Stimulated activated CD4-positive, alpha-beta T cell treated with anti-CD3 and anti-CD28 coated beads, Interleukin-2, amount 100 ng/mL, for 4 hours (primary cell): ENCODE measurements at places on chromosomes 7 and 10.

DNA sequence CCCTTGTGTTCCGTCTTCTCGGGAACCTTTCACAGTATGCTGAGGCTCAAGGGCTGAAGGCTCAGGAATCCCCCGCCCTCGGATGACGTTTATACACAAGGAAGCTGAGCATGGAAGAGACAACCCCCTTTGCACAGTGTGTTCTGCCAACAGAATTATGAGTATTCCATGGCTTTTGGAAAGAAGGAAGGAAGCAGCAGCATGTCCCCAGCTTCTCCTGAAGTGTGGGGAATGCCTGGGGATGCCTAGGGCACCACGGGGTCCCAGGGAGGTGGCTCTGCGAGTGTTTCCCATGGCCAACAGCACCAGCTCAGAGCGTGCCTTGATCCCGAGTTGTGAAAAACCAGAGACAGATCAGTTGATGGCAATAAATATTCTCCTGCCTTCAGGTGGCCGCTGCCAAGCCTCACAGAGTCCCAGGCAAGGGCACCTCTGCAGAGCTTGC lies 88.8 kb upstream of the DDC start:
- no peak for DNase-seq

GRCh38 chr10:29144126-29144525 lies 144.7 kb upstream of the LYZL1 start:
- no peak for DNase-seq

DNA sequence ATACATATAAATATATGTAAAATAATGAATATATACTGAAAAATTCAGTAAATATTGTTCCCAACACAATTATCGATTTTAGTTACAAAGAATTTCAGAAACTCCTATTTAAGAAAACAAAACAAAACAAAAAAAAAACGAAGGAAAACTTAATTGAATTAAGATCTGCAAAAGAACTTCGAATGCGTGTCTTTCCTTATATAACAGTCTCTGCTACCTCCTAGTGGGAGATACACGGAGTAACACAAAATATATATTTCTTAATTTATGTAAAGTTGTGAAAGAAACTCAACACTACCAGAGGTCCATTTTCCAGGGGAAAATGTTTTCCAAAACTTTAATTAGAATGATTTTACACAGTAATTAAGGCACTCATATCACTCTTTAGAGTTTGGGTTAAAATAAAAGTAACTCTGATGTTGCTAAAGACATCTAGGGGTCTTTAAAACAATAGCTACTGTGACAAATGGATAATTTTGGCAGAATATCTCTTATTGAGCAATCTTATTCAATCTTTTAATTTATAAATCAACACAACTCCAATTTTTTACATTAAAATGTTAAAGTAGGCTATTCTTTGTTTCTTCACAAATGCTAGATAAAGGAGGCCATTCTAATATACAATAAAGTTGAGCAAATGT lies 41.6 kb downstream of the NEBL start:
- no peak for DNase-seq

DNA sequence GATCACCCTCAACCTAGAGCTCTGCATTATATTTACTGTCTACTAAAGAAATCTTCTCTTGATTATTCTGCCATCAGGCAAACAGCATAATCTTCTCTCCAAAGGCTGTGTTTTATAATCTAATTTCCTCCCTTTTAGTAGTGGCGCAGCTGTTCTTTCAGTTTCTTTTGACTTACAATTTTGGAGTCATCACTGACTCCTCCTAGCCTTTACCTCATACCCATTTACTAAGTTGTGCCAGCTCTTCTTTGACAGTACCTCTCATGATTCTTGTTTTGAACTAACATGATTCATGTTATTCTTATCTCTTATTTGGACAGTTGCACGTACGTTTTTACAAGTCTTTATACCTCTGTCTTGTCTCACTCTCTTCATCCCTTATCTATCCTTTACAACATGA lies 113.0 kb downstream of the FOXP2 start:
- DNase-seq, result no peak

DNA sequence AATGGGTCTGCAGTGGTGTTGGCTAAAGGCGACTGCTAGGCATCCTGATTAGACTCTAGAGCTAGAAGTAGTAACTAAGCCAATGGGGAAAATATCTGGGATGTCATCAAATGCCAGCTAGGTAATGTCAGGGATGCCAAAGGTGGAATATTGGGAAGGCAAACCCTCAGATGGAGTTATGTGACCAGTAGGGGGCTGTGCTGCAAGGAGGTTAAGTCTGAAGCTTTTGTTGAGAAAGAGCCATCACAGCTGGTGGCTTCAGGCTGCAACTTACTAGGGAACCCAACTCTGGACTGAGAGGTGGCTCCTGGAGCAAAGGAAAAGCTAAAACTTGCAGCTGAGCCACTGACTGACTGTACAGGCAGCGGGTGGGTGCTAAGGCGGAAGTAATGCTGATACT lies 576.9 kb upstream of the GHITM start:
- no peak for DNase-seq

- no peak for DNase-seq
These were observed 317.3 kb downstream of the DGKB start for GRCh38 chr7:14585232-14585631.

GRCh38 chr7:47254081-47254977 lies 327.6 kb downstream of the TNS3 start:
- DNase-seq, result peak; percentile 10

GRCh38 chr10:63464402-63465292 lies 1.1 kb downstream of the JMJD1C start:
- DNase-seq, result no peak

DNA sequence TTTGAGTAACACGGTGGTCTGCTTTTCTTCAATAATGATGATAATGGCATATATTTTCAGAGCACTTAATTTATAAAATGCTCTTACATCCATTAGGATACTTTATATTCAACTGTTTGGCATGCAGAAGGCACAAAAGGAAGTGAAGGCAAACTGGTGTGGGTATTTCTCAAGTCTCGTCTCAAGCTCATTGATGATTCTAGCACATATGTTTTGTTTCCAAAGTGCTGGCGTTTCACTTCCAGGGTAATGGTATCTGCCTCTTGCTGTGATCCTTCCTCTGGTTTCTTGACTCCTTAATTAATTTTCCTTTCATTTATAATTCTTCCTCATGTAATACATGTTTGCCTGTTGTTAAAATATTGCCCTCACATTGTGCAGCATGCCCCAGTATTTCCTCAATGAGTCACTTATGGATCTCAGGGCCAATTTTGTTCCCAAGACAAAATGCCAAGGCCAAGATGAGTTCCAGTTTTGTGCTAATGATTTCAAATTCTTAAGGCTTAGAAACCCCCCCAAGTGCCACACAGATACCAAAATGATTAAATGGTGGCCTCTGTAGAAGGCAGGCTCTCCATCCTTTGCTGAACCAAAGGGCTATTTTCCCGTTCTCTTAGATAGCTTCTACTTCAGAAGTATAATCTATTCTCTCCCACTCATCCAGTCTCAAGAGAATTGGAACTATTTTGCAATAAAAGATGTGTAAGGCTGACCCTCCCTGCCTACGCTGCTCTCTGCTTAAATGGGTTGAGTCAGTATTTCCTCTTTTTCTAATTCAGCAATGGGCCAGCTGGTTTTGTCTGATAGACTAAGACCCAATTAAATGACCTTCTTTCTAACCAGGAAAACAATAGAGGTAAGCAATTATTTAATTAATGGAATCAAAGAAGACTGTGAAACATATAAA lies 171.2 kb downstream of the ZNF365 start:
- DNase-seq, result no peak

GRCh38 chr10:69612760-69613159 lies 17.3 kb upstream of the FAM241B start:
- DNase-seq, result no peak

GRCh38 chr7:140489026-140489359 lies 9.7 kb upstream of the MKRN1 start:
- DNase-seq, result no peak

DNA sequence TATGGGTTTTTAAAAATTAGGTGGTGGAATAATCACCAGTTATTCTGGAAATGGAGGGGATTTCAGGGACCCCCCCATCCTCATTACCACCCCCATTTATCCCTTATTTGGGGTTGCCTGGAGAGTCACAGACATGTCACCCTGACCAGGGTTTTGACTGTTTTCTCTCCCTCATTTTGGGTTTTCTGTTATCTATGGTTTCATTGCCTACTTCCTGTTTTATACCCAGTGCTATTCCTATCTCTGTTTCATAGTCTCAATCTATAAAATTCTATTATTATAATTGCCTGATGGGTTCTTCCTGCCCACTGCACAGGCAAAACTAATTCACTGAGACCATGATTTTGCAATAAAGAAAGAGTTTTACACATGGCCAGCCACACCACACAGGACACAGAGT lies 15.9 kb upstream of the FAM221A start:
- no peak for DNase-seq

DNA sequence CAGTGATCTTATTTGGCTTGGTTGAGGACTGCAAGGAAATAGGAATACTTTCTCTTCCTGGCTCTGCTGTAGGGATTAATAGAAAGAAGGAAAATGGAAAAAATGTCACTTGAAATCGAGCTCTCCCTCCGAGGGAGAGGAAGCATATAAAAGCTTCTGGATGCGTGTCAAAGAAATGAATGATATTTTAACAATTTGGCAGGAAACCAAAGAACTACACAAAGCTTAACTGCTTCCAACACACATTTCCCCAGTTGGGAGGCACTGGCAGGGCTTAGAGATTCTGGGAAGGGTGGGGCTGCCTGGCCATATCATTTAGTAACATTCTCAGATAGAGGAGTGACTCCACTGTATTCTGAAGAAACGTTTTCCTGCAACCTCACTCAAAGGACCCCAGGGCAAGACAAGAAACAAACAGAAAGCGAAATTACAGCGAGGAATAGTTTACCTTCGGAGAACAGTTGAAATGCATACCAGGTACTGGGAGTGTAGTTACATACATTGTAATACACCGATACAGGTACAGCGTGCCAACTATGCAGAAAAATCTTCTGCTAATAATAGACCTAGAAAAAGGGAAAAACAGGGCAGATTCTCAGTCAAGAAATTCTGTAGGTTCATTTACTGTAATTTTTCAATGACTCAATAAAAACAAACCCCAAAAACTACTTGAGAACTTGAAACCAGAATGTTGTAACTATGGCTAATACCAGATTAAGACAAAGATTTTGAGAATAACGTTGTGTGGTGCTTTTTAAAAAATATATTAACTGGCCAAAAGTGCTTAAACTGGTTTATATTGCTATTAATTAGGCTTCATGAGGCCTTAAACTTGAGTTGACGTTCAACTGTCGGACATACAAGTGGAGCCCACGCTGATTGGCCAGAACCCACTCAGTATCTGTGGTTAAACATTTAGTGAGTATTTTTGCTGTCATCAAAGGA lies 75.7 kb upstream of the ASAH2 start:
- no peak for DNase-seq

DNA sequence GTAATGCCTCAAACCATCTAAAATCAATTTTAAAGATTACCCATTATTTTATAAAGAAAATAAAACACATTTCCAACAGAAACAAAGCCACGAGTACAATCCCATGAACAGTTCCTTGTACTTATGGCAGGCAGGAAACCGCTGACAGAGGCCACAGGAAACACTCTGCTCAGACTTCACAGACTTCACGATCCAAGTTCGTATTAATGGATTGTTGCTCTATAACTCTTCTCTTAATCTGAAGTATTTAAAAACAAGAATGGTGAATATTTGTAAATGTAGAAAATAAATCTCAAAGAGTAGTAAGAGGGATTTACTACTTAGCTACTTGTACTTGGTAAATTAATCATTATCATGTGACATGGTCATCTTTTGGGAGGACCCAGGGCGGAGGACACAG lies 78.3 kb downstream of the SNX10 start:
- DNase-seq, result no peak

- no peak for DNase-seq
These were observed 712.1 kb upstream of the IGFBP3 start for GRCh38 chr7:46633200-46633599.

GRCh38 chr7:108415821-108416536 lies 40.3 kb downstream of the NRCAM start:
- no peak for DNase-seq

GRCh38 chr7:129298268-129298893 lies 73.6 kb downstream of the AHCYL2 start:
- peak; percentile 19 for DNase-seq
